ENCODE measurements at places on chromosomes 7 and 10. TPM values are rescaled to one million over a fixed set of nuclear protein-coding genes. Genes with fewer than 3 reads are reported as not detected.

GRCh38 chr10:101568054-101568745 is 19.9 kb downstream of the POLL start:
- DNase-seq, result no peak

DNA sequence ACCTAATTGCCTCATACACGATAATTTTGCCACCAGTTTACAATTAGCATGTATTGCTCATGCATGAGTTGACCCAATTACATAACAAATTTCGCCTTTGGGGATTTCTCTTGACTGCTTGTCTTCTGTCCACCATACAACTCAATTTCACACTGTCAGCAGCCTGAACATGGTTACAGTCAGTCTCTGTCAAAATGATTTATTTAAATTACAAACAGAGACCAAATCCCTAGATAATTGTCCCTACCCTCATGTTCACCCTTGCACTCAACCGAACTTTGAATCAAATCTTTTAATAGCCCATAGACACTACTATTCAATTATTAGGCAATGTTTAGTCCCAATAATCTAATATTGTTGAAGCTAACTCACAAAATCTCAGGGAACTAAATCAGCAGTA is 59.7 kb upstream of the NEBL start:
- no peak for DNase-seq

DNA sequence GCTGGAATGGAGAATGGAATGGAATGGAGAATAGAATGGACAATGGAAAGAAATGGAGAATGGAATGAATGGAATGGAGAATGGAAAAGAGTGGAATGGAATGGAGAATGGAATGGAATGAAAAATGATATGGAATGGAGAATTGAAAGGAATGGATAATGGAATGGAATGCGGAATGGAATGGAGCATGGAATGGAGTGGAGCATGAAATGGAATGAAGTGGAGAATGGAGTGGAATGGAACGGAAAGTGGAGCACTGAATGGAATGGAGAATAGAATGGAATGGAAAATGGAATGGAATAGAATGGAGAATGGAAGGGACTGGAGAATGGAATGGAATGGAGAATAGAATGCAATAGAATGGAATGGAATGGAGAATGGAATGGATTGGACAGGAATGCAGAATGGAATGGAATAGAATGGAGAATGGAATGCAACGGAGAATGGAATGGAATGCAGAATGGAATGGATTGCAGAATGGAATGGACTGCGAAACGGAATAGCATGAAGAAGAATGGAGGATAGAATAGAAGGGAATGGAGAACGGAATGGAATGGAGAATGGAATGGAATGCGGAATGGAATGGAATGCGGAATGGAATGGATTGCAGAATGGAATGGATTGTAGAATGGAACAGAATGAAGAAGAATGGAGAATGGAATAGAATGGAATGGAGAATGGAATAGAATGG is 89.4 kb downstream of the NSUN6 start:
- no peak for DNase-seq

GRCh38 chr7:158973440-158973839 is 117.1 kb downstream of the DYNC2I1 start:
- no peak for DNase-seq

GRCh38 chr7:126440542-126440941 is 812.2 kb downstream of the GRM8 start:
- DNase-seq, result no peak

DNA sequence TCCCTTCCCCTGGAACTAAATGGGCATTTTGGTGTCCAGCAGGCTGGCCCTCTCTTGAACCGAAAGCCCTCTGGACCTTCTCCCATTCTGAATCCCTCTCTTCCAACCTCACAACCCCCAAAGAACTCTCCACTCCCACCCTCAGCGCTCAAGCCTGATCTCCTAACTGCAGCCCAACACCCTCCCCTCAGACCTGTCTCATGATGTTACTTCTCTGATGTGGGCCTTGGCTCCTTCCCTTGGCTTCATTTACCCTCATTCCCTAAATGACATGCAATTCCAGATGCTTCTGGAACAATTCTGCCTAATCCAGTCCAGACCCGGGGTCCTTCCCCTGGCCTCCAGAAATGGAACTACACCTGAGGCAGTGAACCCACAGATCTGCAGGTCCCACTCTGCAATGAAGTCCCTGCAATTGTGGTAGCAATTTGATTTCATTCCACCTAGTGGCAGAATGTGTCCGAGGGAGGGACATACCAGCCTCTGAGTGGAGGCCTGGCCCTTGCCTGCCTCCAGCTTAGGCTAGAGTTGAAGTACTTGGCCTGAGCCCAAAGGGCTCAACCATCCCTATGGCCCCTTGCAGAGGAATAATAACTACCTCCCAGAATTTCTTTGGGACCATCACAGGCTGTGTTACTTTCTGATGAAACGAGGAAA is 4.1 kb upstream of the CEP41 start:
- DNase-seq, result no peak

DNA sequence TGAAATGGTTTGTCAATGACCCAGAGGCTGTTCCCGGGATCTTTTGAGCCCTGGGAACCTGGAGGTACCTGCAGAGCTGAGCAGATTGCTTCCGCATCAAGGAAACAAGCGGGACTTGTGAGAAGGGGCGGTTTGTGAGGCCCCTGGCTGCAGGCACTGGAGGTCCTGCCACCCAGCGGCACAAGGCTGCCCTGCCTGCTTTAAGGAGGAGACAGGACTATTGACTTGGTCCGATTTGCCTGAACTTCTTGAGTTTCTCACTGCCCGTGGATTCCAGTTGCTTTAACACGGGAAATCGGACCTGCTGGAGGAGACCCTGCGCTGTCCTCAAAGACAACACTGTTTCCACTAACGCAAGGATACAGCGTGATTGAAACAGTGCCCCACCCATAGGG is 130.1 kb downstream of the DNAJB6 start:
- DNase-seq, result no peak

- no peak for DNase-seq
These were observed 465.6 kb upstream of the IGFBP3 start for GRCh38 chr7:46386428-46387399.

DNA sequence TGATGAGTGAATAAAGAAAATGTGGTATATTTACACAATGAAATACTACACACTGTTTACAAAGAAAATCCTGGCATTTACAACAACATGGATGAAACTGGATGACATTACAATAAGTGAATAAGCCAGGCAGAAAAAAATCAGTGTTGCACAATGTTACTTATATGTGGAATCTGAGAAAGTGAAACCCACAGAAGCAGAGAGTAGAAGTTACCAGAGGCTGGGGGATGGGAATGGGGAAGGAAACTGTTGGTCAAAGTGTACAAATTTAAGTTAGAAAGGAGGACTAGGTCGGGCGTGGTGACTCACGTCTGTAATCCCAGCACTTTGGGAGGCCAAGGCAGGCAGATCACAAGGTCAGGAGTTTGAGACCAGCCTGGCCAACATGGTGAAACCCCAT is 538.5 kb upstream of the MKI67 start:
- no peak for DNase-seq

GRCh38 chr10:43214956-43215561 is 51.8 kb downstream of the RASGEF1A start:
- DNase-seq, result no peak

GRCh38 chr10:96290368-96291133 is 13.7 kb upstream of the DNTT start:
- no peak for DNase-seq

DNA sequence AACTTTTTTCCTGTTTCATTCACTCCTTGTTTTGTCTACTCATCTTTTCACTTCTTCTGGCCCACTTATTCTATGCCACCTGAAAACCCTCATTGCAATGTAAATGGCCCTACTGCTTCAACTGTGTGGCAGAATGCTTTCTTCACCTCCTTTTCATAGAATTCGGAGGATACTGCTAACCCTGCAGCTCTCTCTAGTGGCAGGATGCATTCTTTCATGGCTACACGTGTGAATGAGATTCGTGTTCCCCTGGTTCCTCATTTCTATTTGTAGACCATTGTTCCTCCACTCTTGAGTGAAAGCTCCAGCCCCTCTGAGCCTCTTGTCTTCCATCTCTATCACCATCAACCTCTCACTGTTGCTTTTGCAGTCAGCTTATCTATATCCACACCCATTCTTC is 20.9 kb upstream of the CYP26C1 start:
- no peak for DNase-seq

DNA sequence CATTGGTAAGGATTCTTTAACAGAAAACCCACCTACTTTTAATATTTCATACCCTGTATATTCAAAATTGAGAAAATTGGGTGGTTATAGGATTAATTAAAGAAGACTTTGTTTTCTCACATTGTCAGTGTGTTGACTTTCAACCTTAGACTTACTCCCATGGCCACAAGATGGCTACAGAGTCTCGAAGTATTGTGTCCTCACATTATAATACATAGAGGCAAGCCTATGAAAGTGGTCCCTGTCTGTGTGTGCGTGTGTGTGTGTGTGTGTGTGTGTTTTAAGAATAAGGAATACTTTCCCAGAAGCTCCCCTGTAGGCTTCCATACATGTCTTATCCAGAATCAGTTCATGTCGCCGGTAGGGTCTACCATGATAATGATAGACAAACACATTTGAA is 180.0 kb downstream of the PHF14 start:
- DNase-seq, result no peak

The ST8SIA6 gene
- 0.77 TPM for total RNA-seq

The LRRN3 gene
- total RNA-seq, result 0.12 TPM

The ABHD11 gene
- 14.1 TPM for total RNA-seq

The OR2F2 gene
- not detected for total RNA-seq

All from uterus (tissue), 4 donors.